ENCODE measurements at places on chromosomes 13 and 19.

- DNase-seq, result no peak
Observed at GRCh38 chr19:3202346-3202745, 16.6 kb downstream of the NCLN start.

GRCh38 chr13:30119476-30119875, 187.9 kb downstream of the KATNAL1 start:
- DNase-seq, result no peak

GRCh38 chr13:35598233-35598632, 121.7 kb upstream of the MAB21L1 start:
- DNase-seq, result no peak

GRCh38 chr13:113785051-113786010, 26.3 kb downstream of the TMEM255B start:
- DNase-seq, result peak; percentile 10

DNA sequence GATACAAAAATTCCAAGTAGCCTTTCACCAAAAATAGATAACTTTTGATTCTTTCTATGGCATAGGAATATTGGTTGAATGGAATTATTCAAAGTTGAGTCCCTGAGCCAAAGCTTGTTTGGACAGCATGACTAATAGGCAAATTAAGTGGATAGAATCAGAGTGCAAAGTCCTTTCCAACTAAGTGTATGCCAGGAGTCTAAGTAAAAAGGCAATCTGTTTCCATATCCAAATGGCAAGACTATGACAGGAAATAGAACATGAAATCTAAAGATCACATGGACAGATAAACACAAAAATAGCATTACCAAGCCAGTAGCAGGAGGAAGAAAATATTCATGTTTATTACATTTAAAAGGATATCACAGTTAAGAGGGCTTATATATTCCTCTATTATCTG, 804.6 kb downstream of the SLITRK6 start:
- no peak for DNase-seq
